ENCODE measurements at places on chromosomes 2 and 18.

GRCh38 chr2:14861181-14861580 is 228.7 kb downstream of the LRATD1 start:
- no peak for DNase-seq

DNA sequence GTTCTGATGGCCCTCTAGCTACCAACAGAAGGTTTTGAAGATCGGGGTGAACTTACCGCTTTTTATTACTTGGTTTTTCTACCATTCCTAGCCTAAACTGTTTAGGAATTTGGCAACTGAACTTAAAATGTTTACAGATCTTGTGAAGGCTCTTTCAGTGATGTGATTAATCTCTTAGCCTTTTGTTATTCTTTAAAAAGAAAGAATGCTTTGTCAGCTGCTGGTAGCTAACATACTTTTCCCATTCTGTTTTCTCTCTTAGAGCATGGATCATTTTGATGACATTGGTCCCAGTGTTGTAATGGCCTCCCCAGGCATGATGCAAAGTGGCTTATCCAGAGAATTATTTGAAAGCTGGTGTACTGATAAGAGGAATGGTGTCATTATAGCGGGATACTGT is 18.1 kb downstream of the CPSF3 start:
- no peak for DNase-seq

DNA sequence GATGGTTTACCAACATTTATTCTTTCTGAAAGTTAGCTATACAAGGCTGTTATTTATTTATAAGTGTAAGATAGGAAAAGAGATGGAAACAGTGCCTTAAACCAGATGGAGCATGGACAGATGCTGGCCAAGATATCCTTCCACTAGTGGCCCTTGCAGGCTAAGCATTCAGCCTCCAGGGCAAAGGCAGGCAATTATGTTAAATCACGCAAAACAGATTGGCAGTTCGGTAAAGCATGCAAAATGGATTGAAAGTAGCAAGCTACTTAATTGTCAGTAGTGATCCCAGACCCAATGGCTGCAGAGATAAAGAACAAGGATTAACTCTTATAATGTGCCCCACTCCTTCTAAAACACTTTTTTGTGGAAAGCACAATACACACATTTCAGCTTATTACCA is 105.4 kb upstream of the MAP4K3 start:
- DNase-seq, result no peak

DNA sequence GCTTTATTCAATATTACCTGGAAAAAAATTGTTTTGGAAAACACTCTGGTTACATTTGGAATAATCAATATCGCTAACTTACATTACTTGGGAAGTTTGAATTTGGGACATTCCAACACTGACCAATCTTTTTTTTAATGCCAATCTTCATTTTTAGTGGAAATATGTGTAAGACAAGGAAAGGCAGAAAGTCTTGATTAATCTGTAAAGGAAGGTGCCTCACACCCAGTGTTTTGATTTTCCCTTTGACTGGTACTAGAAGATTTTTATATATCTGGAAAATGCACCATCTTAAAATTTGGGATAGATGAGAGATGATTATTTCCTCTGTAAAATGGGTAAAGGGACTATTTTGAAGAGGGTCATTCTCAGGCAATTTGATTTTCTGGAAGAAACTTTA is 879.2 kb upstream of the ZEB2 start:
- DNase-seq, result no peak

DNA sequence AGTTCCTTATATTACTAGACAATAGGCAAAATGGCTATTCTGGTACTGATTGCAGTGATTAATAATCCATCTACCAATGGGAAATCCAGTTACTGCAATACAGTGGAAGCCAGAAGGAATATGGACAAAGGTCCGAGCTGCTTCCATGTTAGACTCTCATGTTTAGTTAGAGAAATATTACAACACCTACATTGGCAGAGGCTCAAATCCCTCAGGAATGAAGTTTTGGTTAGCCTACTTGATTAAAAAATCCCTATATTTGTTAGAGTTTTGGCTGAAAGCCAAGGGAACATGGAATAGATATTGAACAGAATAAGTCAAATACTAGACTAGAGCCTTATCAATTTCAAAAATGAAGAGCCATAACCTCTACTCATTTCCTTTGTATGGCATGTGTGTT is 48.5 kb downstream of the ARL6IP6 start:
- DNase-seq, result peak; percentile 69

Measured in fibroblast of upper back skin (primary cell).